ENCODE measurements at places on chromosomes 5 and 9.

GRCh38 chr9:108517651-108518365 lies 338.0 kb downstream of the ACTL7B start:
- DNase-seq, result no peak

DNA sequence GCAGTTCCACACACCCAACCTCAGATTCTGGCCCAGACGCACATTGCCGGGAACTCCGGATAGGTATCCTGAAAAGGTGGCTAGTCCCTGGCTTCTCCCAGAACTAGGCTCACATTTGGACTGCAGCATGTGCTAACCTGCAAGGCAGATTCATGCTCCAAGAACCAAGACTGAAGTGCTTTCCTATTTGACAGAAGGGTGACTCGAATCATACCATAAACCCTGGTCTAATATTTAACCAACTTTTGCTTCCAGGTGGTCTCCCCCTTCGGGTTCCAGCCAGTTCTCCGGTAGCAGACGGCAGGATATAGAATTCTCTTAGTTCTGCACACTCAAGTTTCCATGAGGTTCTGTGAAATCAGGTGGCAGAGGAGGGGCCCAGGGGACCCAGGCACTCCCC lies 7.6 kb downstream of the PTGES start:
- no peak for DNase-seq

- DNase-seq, result no peak
Observed at GRCh38 chr5:176664886-176665285, 17.6 kb downstream of the TSPAN17 start.

- no peak for DNase-seq
Observed at GRCh38 chr9:6584881-6585597, 60.5 kb downstream of the GLDC start.

DNA sequence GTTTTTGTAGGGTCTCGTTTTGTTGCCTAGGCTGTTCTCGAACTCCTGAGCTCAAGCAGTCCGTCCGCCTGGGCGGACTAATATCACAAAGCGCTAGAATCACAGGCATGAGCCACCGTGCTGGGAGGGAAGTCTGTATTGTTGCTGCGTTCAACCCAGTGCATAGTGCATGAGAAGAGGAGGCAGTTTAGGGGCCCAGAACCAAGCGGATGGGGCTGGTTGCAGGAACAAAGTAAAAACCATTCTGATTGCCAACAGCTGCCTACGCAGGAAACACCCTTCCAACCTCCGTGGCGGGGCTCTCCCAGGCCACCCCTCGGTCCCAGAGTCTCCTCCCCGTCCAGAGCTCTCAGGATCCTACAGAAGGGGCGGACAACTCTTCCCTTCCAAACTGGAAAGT lies 87.1 kb downstream of the ANXA2R start:
- DNase-seq, result no peak

- DNase-seq, result no peak
Observed at GRCh38 chr5:40985501-40985900, 76.2 kb downstream of the C7 start.

DNA sequence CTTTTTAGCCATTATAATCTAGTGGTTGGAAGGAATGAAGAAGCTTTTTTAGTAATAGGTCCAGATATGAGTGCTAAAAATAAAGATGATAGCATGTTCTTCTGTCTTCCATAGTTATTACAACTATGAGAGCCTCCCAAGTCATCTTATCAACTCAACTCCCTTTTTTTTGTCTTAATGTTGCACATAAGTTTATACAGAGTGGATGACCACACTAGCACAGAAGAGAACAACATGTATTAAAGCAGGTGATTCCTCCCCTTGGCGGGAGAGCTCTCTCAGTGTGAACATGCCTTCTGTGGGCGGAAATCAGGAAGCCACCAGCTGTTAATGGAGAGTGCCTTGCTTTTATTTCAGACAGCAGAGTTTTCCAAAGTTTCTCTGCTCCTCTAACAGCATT lies 40.1 kb upstream of the STX17 start:
- DNase-seq, result no peak

- DNase-seq, result no peak
Observed at GRCh38 chr5:43802651-43803050, 199.7 kb downstream of the NNT start.

GRCh38 chr9:133499892-133500270 lies 21.0 kb upstream of the SLC2A6 start:
- no peak for DNase-seq

GRCh38 chr5:38113456-38113855 lies 144.9 kb upstream of the EGFLAM start:
- DNase-seq, result no peak

GRCh38 chr9:77956555-77956954 lies 75.1 kb downstream of the GNAQ start:
- no peak for DNase-seq

GRCh38 chr5:65086234-65086890 lies 317.6 kb downstream of the CWC27 start:
- no peak for DNase-seq

GRCh38 chr9:78448960-78449673 lies 152.2 kb downstream of the PSAT1 start:
- DNase-seq, result no peak

DNA sequence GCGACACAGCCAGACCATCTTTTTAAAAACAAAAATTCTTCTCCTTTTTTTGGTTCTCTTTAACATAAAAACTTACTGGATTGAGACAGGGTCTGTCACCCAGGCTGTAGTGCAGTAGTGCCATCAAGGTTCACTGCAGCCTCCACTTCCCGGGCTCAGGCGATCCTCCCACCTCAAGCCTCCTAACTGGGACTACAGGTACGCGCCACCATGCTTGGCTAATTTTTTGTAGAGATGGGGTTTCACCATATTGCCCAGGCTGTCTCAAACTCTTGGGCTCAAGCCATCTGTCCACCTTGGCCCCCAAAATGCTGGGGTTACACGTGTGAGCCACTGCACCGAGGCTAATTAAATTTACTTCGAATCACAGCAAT lies 13.8 kb downstream of the HNRNPK start:
- no peak for DNase-seq

DNA sequence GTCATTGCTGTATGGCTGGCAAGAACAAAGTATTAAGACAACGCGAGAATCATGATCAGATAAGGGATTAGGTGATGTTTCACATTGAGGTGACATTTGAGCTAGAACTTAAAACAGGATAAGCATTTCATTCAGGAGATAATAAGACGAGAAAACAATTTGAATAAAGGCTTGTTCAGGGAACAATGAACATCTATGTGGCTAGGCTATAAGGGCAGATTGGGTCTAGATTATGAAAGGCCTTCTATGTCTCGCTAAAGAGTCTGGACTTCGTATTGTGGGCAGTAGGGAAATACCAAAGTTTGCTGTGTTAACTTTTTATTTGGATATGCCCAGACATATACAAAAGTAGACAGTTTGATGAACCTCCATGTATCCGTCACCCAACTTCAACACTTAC lies 6.9 kb downstream of the MRPL22 start:
- no peak for DNase-seq

GRCh38 chr9:27413511-27414219 lies 110.4 kb upstream of the IFNK start:
- no peak for DNase-seq

DNA sequence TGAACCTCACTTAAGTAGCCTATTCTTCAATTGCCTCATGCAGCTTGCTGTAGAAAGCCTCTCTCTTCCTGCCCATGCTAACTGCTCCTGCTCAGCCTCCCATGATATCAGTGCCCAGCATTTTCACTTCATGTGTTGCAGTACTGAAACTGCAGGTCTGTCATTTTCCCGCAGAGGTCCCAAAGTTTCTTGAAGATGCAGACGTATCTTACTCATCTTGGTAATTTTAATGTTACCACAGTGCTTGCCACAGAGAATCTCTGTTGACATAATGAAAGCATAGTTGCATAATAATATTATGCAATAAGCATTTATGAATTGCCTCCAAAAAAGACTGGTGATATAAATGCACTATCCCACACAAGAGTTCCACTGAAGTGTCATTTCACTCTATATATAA lies 561.1 kb upstream of the DAP start:
- no peak for DNase-seq

DNA sequence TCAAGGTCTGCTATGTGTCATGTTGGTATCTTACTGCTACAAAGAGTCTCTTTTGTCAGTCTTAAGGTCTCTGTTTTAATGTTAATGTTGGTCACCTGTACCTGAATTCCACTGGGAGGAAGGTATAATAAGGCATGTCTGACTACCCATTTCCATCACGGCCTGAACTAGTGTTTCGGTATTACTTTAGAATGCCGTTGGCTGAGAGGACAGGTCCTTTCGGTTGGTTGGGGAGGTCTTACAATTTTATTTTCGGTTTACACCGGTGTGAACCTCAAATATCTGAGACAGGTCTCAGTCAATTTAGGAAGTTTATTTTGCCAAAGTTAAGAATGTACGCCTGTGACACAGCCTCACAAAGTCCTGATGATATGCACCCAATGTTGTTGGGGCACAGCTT lies 154.9 kb upstream of the ABCA1 start:
- DNase-seq, result no peak

DNA sequence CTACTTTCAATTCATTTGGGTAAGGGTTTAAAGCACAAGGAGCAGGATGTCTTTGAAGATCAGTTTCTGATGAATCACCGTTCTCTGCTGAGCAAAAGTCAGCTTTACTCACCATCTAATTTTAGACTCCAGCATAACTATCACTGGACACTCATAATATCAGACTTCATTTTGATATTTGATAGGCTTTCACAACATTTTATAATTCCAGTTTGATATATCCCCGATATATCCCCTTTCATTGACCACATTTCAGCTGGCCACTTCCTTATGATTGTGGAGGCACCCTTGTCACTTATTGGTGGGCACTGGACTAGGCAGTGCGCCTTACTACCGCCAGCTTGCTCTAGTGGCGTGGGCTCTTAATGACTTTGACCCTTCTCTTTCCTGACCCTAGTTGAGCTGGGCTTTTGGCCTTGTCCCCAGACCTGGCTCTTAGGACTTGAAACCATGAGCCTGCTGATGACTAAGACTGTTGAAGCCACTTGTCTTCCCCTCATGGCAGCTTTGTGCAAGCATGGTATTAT lies 46.8 kb downstream of the CYSTM1 start:
- DNase-seq, result no peak

GRCh38 chr9:96006296-96006879 lies 130.9 kb downstream of the ERCC6L2 start:
- DNase-seq, result no peak

DNA sequence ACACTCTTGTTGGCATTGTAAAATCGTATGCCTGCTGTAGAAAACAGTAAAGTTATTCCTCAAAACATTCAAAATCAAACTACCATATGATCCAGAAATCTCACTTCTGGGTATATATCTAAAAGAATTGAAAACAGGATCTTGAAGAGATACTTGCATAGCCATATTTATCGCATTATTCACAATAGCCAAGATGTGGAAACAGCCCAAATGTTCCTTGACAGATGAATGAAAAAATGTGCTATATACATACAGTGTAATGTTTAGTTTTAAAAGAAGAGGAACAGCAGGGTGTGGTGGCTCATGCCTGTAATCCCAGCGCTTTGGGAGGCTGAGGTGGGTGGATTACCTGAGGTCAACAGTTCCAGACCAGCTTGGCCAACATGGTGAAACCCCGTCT lies 234.1 kb upstream of the DAB2 start:
- DNase-seq, result no peak

DNA sequence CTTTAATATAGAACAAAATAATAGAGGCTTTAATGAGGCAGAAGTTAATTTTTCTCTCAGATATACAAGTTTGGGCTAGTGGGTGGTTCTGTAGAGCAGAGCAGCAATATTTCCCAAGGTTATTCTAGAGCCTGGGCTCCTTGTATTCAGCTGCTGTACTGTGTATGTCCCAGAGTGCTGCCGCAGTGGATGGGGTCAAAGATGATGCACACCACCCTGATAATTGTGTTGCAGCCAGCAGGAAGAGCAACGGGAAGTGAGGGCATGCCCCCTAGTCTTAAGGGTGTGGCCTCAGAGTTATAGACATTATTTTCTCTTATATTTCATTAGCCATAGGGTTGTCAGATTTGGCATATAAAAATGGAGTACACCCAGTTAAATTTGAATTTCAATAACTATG lies 23.9 kb upstream of the KIF4B start:
- no peak for DNase-seq

GRCh38 chr9:128294142-128294541 lies 18.1 kb downstream of the SWI5 start:
- no peak for DNase-seq

- no peak for DNase-seq
Observed at GRCh38 chr5:37892586-37892985, 52.7 kb upstream of the GDNF start.

DNA sequence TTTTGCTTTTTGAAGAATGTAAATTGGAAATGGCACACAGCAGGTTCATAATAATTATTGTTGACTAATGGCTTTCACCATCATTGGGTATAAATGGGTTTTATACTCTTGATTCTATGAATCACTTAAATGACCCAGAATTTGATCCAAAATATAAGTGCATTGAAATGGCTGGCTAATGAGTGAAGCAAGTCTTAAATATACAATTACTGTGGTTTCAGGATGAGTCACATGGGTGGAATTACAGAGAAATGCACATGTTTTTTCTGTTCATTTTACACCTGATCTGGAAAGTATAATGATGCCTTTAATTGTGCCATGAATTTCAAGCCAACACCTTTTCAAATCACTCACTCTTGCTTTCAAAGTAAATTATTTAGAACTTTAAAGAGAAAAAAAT lies 380.8 kb upstream of the CD180 start:
- DNase-seq, result peak; percentile 51

All from HFF-Myc (cell line).